ENCODE measurements at places on chromosomes 12 and 14.
A peak's percentile ranks its signal among the peaks of the same experiment; 100 is the strongest.

- DNase-seq: no peak
These were observed 28.2 kb downstream of the PALS1 start for GRCh38 chr14:67269298-67270060.

DNA sequence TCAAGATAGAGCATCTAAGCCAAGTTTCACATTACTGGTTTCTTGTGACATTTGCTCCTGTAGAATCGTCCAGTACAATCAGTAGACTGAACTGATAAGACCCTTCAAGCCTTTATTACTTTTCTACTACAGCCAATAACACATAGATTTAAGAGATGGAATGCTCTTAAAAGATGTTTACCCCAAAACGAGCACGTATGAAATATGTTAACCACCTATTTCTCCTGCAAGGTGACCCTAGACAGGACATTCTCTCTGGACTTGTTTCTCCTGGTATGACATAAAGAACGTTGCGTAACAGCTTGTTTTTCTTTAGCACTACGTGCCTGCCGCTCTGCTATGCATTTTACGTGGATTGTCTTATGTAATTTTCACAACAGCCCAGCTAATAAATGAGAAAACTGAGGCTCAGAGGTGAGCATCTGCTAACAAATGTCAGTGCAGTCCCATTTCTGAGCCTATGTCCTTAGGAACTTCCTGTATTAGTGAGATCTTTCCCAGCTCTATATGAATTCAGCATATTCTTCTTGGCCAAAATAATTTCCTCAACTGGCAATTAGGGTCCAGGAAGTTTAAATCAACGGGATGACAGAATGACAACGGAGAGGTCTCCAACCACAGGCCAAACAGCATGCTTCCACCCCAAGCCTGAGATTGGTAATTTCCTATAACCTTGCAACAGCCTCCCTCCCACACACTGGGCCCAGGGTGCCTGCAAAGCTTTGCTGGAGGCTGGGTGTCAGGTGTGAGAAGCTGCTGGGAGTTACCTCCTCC lies 3.7 kb downstream of the NFKBIA start:
- no peak for DNase-seq

DNA sequence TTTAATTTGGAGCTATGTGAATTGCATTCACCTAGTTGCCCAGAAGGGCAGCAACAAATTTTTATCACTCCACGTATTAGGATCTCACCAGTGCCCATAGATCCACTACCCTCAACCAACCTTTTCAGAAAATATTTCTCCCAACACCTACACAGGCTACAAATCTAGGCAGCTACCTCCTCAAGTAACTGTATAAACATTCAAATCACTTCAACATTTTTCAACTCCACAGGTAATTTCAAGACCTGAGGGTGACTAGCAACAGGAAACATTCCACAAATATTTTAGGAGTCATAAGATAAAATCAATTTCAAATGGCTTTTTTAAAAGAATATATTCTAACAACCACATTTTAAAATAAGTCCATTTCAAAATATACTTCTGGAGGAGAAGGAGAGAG lies 12.9 kb downstream of the PHLDA1 start:
- no peak for DNase-seq

DNA sequence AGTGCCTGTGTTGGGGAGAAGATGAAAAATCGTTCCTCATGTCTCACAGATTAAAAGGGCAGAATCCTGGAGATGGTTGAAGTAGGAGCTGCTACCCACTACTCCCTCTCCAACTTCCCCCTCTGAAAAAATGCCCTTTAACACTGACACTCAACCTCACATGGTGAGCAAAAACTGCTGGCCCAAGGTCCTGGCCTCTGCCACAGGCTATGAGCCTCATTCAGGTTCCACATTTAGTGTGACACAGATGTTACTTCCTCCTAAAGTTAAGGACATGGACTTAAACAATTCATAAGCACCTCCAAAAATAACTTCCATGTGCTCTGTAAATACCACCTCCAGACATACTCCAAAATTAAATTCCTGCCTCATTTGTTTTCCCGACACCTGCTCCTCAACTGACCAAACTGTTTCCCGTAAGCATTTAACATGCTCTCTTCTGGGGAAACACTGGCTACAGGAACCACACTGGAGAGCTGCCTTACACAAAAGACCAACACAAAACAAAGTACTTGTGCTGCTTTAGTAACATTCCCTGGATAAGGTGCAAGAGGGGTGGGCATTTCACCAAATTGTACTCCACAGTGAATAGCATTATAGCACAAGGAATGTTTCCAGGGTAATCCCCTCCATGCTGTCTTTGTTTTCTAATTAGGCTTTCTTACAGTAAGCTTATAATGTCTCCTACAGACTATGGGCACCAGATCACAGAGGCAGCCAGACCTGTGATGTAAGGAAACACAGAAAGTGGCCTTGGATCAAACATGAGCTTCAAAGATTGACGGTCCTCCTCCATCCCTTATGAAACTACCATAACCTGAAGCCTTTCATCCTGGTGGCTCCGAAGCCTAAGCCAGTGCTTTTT lies 57.0 kb downstream of the PHLDA1 start:
- DNase-seq: no peak

GRCh38 chr14:37900561-37900960 lies 305.1 kb downstream of the TTC6 start:
- no peak for DNase-seq

DNA sequence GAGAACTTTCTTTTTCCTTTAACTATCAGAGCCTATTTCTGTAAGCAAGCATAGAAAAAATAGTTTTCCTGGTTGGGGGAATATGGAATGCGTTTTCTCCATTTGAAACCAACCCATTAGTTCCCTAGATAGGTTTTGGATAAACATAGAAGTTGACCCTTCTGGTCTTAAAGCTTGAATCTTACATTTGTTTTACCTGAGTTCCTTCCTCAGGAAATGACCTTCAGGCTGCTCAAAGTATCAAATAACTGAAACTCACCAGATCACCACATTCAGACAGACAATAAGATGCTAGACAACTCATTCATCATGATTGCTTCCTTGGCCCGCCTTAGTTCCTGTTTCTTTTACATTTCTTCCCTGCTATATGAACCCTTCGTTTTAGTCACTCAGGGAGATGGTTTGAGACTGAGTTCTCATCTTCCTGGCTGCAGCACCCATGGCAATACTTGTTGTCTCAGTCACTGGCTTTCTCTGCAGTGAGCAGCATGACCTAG lies 52.2 kb downstream of the LRP6 start:
- no peak for DNase-seq

DNA sequence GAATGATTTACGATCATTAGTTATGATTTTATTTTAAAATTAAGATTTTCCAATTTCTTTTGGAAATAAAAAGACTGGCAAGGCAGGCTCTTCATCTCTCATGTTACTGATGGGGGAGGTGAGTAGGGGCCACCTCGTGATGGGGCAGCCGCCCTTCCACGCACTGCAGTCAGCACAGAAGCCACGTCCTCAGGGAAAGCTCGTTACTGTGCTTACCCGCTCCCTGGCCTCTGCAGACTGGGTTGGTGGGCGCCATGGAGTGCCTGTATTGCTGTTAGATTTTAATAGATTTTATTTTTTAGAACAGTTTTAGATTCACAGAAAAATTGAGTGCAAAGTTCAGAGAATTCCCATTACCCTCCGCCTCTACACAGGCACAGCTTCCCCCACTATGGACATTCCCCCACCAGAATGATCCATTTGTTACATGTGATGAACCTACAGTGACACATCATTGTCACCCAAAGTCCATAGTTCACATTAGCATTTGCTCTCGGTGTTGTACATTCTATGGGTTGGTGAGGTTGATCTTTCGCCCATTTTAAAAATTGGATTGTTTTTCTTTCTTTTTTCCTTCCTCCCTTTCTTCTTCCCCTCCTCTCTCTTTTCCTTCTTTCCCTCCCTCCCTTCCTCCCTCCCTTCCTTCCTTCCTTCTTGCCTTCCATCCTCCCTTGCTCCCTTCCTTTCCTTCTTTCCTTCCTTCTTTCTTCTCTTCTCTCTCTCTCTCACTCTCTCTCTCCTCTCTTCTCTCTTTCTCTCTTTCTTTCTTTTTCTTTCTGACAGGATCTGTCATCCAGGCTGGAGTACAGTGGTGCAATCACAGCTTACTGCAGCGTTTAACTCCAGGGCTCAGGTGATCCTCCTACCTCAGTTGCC lies 30.7 kb downstream of the ADGRD1 start:
- DNase-seq: no peak

- DNase-seq: no peak
These were observed 31.1 kb downstream of the PITPNM2 start for GRCh38 chr12:123119808-123120207.

GRCh38 chr12:124030510-124030909 lies 57.5 kb downstream of the ZNF664 start:
- DNase-seq: no peak

- no peak for DNase-seq
These were observed 165.2 kb downstream of the VRK1 start for GRCh38 chr14:96962337-96962736.

GRCh38 chr12:6375269-6376078 lies at the start of gene SCNN1A:
TSS of gene SCNN1A (minus strand) at chr12:6375563. CDS start at chr12:6374783, 780 bp downstream.
- peak; percentile 73 for DNase-seq

DNA sequence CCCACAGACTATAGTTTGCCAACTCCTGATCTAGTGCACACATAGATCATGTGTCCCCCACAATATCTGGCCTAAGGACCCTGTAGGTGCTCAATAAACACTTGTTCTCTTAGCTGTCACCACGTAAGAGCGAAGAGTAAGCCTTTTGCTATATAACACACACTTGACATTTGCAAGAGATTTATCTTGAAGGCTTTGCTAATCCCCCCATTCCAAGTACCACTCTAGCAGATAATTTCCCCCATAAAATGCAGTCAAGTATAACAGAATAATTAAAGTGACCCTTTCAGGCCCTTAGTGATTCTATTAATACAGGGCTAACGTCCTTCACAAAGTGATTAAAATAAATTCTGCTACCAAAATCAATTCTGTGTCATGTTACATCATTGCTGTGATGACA lies 87.5 kb downstream of the PLXNC1 start:
- DNase-seq: no peak

DNA sequence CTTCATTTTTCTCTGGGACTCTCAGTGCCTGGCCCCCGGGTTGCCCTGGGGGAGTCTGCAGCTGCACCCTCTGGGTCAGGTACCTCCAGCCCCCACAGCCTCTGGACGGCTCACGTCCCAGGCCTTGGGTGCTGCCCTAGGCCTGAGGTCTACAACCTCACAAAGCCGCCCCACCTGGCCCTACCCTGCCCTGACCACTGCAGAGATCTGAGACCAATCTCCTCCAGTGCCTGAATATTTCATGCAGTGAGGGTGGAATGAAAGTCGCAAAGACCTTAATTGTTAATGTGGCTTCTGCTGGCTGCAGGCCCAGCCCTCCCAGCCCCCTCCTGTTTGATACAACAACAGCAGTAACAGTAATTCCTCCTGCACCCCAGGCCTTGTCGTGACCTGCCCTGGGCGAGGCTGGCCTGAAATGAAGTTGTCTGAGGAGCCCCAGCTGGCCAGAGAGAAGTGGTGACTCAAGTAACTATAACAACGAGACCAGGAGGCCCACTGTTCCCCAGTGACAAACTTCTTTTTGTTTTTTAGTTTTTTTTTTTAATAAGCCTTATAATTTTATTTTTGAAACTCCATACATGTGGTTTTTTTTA lies 8.8 kb upstream of the CCDC85C start:
- no peak for DNase-seq

DNA sequence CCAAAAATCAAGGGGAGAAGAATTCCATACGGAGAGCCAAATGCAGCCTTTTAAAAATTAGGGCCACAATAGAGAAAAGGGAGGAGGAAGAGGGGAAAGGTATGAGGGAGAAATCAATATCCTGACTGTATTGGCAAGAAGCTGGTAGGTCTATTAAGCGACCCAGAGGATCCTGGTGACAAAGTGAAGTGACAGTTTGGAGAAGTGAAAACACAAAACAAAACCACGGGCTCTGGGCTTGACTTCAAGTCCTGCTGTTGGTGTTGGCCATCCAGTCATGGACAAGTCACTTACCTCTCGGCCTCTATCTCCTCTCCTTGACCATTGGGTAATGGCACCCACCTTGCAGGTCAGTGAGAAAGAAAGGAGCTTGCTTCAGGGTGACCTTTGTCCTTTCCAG lies 47.0 kb upstream of the KCNA5 start:
- no peak for DNase-seq

DNA sequence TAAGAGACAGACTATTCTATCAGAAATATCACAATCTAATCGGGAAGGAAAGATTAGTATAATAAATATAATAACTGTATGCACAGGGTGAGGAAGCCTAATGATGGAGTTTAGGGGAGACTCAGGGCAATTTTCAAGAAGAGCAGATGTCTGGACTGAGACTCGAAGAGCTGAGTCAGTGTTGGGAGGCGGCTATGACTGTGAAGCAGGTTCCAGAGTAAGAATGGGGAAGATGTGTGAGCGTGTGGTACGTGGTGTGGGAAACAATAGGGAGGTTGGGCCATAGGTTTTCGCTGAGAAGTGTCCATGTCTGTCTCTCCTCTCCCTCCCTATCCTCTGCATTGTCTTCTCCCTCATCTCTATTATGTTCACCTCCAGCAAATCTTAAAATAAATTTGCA lies 85.6 kb downstream of the LMO3 start:
- DNase-seq: no peak

DNA sequence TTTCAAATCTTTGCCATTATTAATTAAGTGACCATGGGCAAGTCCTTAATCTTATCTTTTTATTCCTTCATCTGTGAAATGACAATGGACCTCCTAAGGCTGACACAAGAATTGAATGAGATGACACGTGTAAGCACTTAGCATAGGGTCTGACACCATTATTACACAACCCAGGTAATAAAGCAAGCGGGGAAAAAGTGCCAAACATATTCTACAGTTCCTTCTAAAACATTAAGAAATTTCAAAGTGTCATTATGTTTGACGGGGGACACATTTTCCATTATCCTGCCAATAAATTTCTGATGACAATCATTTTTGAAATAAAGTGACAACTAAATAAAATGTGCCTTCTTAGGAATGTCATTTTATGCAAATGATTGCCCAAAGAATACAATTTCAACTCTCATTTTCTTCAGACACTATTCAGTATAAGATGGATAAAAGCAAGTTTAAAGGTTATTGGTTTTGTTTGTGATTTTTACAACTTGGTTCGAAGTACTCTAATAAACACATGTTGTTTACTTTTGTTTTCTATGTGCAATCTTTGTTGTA lies 3.0 kb downstream of the ANKS1B start:
- no peak for DNase-seq

DNA sequence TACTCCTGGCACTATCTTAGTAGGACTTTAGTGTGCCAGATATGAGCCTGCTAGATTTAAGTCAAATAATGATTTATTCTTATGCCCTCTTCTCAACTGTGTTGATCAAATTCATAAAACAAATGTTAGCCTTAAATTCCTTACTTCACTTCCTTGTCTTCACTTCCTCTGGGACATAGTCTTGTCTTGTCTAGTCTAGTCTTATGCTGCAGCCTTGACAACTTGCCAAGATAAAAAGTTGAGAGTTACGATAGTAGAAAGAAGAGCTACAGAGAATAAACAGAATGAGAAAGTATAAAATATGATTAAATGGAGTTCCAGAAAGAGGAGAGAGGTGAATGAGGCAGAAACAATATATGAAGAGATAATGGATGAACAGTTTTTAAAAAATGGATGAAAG lies 378.1 kb downstream of the DAD1 start:
- DNase-seq: no peak

- peak; percentile 27 for DNase-seq
These were observed 58.9 kb upstream of the EEA1 start for GRCh38 chr12:92987846-92988621.

GRCh38 chr12:121917950-121918678 lies at the start of gene CFAP251:
TSS of gene CFAP251 (plus strand) at chr12:121918592. CDS start at chr12:121921306, 2,714 bp downstream.
- DNase-seq: peak; percentile 99
